ENCODE measurements at places on chromosomes 12 and 14.

GRCh38 chr12:188910-189621 lies 24.9 kb downstream of the SLC6A12 start:
- no peak for DNase-seq

- no peak for DNase-seq
These were observed 49.4 kb downstream of the PROX2 start for GRCh38 chr14:74826574-74826973.

DNA sequence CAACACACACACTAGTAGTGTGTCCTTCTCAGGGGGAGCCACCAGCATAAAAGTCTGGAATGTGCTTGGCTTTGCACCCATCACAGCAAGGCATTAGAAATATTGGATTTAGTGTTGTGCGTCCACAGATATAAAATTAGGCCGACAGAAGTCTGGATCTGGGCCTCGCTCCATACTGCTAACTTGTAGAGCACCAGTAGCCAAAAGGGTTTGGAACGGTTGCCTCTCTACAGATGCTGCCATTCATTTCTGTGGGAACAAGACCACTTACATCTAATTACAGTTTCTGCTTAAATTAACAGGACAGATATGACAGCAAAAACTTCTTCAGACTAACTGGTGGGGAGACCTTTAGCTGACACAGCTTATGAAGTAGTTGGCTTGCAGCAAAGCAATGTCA lies 94.2 kb downstream of the EXOC5 start:
- DNase-seq = no peak

DNA sequence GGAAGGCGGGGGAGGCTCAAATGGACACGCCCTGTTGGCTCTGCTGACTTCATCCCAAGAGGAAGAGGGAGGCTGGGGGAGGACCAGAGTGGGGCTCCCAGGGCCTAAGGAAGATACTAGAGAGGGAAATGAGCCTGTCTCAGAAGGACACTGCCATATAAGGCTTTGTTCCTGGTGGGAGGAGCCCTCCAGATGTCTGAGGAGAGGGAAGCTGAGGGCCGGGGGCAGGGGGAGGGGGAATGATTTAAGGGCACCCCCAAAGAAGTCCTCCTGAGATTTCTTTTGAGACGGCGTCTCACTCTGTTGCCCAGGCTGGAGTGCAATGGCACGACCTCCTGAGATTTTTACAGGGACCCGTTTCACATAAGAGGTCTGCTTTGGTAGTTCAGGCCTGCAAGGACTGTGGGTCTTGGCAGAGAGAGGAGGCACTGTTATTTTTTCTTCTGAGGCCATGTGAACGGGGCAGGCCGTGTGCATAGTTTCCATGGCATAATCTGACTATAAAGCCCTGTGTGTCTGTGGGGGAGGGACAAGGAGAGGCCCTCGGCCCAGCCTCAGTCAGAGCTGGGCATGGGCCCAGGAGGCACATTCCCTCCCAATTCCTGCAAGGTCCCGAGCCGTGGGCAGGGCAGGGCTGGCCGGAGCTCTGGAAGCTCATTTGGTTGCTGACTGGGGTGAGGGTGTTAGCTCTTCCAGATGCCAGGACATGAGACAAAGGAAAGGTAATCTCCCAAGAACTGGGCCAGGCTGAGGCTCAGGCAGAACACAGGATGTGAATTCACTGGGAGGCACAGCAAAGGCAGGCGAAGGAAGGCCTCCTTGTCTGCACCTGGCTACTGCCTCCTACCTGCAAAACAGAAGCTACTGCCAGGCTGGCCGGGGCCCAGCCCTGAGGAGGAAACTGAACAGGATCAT lies 22.2 kb upstream of the PLEKHG3 start:
- peak; percentile 85 for DNase-seq

- DNase-seq = peak; percentile 34
These were observed 48.6 kb downstream of the AP5M1 start for GRCh38 chr14:57317248-57317833.

GRCh38 chr12:46134205-46134811 lies 134.5 kb downstream of the SLC38A1 start:
- no peak for DNase-seq

GRCh38 chr14:73269729-73270531 lies 32.6 kb downstream of the PAPLN start:
- no peak for DNase-seq

- DNase-seq = peak; percentile 2
These were observed 91.8 kb upstream of the RIC8B start for GRCh38 chr12:106682594-106683234.

DNA sequence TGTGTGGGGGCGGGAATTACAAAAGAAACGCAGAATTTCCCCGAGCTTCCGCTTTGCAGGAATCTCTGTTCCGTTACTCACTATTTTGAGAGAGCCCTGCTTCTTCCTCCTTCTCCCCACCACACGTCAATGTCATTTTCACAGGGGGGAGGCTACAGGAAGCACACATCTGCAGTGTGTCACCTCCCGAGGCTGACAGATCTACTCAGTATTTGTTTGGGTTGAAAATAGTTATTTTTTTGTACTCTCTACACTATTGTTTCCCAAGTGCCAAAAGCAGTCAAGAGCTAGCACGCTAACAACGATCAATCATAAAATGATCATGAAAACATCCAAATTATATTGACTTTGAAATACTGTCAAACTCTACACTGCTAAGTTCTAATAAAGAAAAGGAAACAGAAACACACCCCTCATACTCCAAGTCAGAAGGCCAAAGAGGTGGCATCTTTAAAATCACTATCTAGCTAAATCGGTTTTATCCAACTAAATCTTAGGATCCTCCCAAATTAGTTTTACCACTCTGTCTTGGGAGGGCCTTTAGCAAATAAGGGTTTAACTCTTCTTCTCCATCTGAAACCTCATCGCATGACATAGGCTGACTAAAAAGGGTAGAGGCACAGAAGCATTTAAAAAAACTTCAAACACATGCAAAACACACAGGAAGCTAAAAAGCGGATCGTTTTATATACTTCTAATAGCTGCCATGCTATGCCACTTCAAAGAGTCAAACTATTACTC lies 51.8 kb downstream of the FOXN3 start:
- DNase-seq = no peak

DNA sequence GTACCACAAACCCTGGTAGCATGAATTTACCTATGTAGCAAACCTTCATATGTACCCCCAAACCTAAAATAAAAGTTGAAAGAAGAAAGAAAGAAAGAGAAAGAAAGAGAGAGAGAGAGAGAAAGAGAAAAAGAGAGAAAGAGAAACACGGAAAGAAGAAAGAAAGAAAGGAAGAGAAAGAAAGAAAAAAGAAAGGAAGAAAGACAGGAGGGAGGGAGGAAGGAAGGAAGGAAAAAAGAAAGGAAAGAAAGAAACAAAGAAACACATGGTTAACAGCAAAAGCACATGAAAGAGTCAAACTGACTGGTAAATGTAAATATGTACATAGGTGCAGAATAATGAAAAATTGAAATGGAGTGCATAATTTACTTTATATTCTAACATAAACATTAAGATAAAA lies 903.4 kb downstream of the LRFN5 start:
- DNase-seq = no peak

DNA sequence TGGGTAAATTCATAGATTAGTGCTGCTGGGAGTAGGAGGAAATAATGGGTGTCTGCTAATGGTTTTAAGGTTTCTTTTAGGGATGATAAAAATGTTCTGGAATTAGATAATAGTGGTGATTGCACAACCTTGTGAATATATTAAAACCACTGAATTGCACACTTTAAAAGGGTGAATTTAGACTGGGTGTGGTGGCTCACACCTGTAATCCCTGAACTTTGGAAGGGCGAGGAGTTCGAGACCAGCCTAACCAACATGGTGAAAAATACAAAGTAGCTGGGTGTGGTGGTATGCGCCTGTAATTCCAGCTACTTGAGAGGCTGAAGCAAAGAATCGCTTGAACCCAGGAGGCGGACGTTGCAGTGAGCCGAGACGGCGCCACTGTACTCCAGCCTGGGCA lies 1.3 kb downstream of the RAD52 start:
- no peak for DNase-seq

DNA sequence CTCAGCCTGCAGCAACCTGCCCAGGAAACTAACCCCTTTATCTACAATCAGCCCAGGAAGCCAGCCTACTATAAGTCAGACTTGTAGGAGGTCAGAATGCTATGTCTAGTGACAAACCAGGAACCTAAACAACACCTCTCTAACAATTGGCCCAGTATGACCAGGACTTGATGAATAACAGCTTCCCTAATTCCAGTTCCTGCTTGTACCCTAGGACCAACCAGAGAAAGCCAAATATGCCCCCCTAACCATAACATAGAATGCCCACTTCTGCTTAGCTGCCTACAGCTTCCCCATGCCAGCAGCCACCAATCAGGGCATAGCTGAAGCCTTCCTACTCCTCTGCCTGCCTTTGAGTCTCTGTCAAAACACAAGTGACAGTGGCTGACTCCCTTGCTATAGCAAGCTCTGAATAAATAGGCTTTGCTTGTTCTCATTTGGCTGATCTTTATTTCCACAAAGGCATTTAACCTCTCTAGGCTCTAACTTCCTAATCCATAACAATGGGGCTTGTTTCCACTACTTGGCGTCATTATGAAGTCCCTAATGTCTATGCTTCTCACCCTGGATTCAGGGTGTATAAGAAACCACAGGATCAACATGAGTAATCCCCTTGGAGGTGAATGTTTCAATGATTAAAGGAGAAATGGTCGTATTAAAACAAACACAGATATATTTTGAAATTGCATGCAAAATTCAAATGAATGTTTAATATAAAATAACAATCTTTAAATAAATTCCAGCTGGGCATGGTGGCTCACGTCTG lies 220.2 kb downstream of the ANO6 start:
- peak; percentile 80 for DNase-seq

DNA sequence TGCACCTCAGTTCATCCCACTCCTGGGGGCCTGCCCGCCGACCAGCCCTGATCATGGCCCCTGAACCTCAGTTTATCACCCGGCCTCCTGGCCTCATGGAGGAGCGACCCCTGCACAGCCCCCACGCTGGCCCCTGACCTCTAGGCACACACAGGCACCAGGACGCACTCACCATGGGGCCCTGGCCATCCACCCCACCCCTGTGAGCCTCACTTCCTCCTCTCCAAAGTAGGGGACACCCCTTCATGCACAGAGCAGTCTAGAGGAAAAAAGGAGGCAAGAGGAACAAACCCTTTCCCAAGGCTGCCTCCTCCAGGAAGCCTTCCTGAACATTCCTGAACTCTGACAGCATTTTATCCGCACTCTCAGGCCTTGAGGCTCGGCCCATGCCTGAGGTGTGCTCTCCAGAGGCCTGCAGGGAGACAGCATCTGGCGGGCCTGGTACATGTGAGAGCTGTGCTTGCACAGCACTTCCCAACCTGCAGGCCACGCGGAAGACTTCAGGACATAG lies 39.4 kb downstream of the CCNK start:
- DNase-seq = no peak

DNA sequence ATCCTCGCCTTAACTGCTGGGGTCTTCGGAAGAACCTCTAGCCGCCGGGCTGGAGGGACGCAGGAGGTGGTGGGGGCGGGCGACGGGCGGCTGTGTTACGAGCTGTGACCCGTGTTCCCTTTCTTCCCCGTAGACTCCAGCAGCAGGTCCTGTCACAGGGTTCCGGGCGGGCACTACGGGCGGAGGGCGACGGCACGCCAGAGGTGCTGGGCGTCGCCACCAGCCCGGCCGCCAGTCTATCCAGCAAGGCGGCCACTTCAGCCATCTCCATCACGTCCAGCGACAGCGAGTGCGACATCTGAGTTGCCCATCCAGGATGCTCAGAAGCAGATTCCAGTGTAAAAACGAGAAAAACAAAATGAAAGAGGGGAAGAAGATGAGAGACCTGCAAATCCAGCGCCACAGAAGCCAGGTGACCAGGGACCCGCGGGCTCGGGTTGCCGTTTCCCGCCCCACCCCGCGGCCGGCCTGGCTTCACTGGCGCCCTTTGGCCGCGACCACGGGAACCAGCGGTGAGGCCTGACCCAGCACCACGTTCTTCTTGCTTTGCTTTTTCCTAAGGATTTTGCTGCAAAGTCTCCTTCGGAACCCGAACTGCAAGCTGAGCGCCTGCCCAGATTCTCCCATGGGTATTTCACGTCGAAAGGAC lies 2.1 kb downstream of the SIX6 start:
- DNase-seq = no peak

DNA sequence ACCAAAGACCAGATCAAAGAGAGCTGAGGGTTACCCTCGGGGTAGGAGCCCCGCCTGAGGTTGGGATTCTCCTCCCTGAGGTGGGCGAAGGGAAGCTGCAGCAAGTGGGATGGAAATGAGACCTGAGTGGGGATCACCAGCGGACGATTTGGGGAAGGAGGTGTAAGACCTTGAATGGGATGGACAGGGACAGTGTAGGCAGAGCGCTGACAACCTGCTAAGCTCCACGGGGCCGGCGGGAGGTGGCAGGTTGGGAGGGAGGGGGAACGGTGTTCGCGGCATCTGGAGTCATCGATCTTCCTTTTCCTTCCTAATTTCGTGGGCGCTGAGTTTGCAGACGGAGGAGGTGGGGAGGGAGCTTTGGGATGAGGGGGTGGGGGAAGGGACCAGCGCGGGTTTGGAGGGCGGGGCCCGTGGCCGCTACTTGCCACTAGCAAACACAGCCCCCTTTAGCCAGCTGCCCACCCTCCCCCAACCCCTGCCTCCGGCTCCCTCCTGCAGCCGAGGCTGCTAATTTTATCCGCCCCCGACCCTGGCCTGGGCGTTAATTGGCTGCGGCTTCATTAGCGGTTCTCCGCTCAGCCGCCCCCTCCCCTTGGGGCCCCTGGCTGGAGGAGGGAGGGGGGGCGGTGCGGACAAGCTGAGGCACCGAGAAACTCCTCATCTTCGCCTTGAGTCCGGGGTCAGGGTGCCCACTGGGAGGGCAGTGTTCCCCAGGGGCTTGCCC lies 2.8 kb upstream of the SHMT2 start:
- no peak for DNase-seq

Data from retinal pigment epithelial cell (primary cell).